NB4 (cell line): ENCODE measurements at places on chromosomes 11 and 22.

DNA sequence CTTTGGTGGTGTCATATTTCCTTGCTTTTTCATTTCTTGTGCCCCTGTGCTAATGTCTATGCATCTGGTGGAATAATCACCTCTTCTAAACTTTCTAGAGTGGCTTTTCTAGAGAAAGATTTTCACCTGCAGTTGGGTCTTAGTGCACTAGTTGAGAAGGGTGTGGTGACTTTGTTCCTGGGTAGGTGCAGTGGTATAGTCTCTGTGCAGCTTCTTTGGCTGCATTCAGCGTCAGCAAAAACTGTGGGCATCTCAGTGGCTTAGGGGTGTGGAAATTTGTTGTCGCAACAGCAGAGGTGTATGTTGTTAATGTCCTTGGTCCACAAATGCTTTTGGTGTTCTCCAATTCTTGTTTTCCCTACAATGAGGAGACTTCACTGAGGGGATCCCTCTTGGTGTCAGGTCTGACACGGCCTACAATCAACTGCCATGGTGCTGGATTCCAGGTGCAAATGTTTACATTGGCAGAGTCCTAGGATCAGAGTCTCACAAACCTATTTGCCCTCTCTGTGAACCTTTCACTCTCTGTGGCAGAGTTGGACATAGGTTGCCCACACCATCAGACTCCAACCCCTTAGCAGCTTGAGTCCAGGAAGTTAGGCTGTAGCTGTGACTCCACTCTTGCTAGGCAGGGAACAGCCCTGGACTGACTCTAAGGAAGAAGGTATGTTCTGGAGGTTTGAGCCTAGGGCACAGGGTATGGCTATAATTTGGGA, 48.8 kb downstream of the GDPD4 start:
- DNase-seq, result no peak

GRCh38 chr11:104798789-104799188, 99.5 kb downstream of the CASP12 start:
- no peak for DNase-seq

GRCh38 chr11:2912498-2912897, 16.7 kb downstream of the PHLDA2 start:
- peak; percentile 86 for DNase-seq

GRCh38 chr11:78213526-78214330, 25.0 kb downstream of the USP35 start:
- DNase-seq, result no peak

GRCh38 chr11:94302776-94303175, 1.6 kb upstream of the IZUMO1R start:
- DNase-seq, result no peak

- DNase-seq, result no peak
Measured at GRCh38 chr11:43434893-43435292, 76.2 kb downstream of the TTC17 start.

- DNase-seq, result no peak
Measured at GRCh38 chr11:39542460-39542859, 1917.0 kb downstream of the LRRC4C start.

DNA sequence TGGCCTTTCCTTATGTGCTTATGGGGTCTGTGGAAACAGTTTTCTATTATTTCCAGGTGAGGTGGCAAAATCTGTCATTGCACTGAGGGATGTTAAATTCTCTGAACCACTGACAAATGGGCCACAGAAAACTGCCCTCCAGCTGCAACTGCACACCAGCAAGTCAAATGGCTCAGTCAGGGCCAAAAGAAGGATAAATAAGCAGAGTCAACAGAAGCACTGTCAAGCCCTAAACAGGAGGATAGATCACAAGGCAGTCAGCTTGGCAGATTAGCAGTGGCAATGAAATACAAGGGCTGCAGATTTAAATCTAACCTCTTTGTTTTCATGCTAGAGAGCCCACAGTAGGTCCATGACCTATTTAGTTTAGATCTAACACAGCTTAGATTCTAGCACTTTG, 435.6 kb downstream of the ETS1 start:
- no peak for DNase-seq

DNA sequence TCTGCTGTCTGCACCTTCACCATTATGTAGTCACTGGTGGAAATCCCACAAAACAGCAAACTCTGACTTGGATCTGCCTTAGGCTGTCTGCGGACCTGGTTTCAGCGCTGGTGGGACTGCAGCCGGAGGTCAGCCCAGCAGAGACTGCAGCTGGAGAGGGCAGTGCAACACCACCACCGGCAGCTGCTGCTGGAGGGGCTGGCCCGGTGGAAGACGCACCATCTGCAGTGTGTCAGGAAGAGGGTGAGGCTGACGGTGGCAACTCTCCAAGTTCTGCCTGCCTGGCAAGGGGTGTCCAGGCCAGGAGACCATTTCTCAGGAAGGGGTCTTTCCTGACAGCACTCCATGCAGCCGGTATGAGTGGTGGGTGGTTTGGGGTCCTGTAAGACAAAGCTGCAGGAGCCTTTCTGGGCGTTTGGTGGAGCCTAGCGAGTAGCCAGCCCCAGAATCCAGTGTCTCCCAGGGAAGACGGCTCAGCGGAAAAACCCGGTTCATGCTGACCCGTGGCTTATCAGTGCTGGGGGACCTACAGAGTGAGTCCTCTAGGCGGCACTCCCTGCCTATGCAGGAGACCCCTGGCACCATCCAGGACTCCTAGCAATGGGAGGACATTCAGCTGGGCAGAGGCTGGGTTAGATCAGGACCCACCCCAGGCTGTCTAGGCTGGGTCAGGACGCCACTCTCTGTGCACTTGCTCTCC, 50.8 kb downstream of the PISD start:
- no peak for DNase-seq

GRCh38 chr11:1632053-1632714, 2.6 kb downstream of the KRTAP5-5 start:
- no peak for DNase-seq

DNA sequence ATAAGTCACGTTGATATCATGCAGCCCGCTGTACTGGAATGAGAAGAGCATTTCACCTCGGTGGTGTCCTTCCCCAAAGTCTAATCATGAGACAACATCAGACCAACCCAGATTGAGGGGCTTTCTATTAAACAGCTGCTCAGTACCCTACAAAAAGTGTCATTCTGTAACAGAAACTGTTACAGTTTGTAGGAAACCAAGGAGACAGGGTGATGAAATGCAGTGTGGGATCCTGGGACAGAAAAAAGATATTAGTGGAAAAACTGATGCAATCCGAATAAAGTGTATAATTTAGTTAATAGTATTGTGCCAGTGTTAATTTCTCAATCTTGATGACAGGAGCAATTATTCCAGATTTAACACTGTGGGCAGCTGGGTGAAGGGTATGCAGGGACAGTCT, 128.0 kb downstream of the MICAL2 start:
- DNase-seq, result no peak

DNA sequence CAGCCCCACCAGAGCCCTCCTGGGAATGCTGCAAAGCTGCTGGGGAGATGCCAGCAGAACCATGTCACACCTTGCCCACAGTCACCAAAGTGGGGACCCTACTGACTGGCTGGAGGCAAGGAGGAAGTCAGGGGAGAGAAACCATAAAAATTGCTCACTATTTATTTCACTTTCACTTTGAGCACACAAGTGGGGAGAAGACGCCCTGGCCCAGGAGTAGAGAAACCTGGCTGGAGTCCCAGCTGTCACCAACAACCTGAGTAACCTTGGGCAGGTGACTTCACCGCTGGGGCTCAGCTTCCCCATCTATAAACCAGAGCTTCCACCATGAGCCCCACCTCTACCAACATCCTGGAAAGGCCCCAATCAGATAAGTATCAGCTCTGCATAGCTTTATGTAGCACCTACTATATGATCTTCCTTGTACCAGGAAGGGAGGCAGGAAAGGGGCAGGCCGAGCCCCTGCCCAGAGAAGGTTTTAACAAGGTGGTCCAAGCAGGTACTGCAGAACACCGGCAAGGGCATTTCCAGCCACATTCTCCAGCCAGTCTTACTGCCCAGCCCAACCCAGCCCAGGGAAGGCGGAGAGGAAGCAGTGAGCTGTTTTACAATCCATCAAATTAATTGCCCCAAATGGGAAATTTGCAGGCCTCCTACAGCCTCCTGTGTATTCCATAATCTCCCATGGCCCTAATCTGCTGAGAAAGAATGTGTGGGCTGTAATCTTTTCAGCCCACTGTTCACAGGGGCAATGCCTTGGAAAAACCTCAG, 27.6 kb downstream of the PLEKHA7 start:
- no peak for DNase-seq

DNA sequence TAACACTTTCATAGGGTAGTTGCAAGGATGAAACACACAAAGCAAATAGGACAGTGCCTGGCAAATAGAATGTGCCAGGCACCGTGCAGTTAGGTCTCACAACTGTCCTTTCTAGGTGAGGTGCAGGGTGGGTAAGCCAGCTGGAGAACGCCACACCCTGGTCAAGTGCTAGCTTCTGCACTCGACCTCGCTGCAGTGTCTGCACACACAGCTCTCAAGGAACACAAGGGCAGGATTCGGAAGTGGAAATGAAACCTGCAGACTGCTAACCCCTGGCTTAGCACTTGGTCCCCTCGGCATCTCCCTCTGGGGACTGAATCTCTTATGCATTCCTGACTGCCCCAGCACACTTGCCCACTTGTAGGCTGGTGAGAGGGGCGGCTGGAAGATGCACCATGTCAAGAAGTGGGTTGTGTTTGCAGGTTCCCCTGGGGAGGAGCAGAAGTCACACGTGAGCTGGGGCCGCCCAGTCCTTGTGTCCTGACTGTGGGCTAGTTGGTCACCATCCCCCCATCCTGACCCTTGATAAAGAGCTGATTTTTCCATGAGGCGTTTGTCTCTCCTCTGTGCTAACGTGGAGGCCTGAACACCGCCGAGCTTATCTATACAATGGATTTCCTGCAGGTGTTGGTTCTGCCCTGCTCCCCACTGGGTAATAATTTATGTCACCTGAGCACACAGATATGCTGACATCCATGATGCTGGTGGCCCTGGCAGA, 89.0 kb downstream of the MICAL2 start:
- no peak for DNase-seq

GRCh38 chr11:63017306-63017974, 1.8 kb upstream of the SLC22A8 start:
- no peak for DNase-seq

DNA sequence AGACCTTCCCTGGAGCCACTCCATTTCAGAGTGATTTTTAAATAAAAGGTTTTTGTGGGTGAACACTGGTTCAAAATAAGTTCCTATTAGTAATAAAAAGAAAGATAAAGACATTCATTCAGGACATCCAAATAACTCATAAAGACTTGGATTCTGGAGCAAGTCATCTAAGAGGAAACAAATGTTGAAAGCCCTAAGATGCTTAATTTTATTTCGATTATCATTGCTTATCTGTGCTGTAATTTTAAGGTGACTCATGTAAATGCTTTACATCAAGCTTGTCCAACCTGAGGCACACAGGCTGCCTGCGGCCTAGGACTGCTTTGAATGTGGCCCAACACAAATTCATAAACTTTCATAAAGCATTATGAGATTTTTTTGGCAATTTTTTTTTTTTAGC, 34.2 kb upstream of the DBX1 start:
- no peak for DNase-seq

- no peak for DNase-seq
Measured at GRCh38 chr11:130068986-130069658, 572 bp upstream of the APLP2 start.

GRCh38 chr11:86481399-86481798, 106.7 kb downstream of the CCDC81 start:
- DNase-seq, result no peak

GRCh38 chr22:17575151-17575550, 11.9 kb downstream of the SLC25A18 start:
- DNase-seq, result no peak

DNA sequence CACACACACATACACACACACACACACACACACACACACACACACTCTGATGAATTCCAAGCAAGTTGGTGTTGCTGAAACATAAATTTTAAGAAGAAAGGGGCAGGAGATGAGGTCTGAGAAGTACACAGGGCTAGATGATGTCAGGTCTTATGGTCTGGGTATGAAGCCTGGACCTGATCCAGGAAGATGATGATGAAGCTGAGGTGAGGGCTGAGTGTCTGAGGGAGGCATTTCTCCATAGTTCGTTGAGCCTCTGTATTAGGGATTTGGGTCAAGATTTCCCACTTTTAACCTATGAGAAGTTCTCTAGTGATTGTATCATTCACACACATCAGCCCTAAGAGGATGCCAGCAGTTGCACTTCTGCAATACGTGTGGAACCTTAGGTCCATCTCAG, 32.6 kb downstream of the KREMEN1 start:
- DNase-seq, result no peak

DNA sequence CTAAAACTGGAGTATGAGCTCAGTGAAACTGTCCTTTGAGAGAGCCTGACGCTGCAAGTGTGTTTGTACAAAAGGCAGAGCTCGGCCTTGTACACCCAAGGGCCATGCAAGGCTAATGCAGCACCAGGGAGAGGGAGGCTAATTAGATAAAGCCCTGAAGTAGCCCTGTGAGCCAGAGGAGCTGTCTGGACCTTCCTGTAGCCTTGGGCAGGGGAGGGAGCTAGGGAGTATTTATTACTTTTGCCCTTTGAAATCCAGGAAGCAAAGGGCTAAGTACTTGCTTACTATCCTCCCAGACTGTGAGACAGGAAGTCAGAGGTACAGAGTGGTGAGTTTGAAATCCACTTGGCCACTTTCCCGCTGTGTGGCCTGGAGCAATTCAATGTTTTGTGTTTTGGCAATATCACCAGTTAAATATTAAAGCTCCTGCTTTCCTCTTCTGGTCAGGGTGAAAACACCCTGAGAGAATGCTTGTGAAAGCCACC, 10.2 kb upstream of the LDHA start:
- peak; percentile 73 for DNase-seq

GRCh38 chr11:48182860-48183526, 33.6 kb upstream of the OR4B1 start:
- DNase-seq, result no peak

GRCh38 chr11:10604340-10604748, 35.9 kb upstream of the LYVE1 start:
- DNase-seq, result peak; percentile 82

- no peak for DNase-seq
Measured at GRCh38 chr11:109061394-109061793, 360.6 kb upstream of the C11orf87 start.

GRCh38 chr11:79747406-79747805, 306.6 kb upstream of the TENM4 start:
- no peak for DNase-seq

- no peak for DNase-seq
Measured at GRCh38 chr22:24585461-24585860, 7.4 kb downstream of the LRRC75B start.

GRCh38 chr11:58030653-58031052, at the start of gene OR6Q1:
OR6Q1 (plus strand) TSS chr11:58030953; CDS start chr11:58030953, 0 bp downstream.
- DNase-seq, result no peak

- peak; percentile 92 for DNase-seq
Measured at GRCh38 chr22:36373258-36373579, 14.5 kb downstream of the MYH9 start.
